ENCODE measurements at places on chromosomes 11 and 22.

DNA sequence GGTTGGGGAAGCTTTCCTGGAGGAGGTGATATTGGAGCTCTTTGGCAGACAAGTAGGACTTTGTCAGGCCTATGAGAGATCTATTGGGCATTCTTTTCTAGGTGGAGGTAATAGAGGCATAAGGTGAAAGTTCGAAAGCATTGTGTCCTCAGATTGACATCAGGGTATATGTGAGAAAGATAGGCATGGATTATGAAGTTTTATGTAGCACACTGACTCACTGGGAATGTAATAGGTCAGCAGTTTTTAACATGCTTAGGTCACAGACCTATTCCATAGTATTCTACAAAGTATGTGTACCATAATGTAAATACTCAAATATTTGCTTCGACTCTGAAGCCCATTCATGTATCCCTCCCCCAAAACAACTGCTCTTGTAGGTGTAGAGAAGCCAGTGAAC lies 11.8 kb downstream of the HIKESHI start:
- DNase-seq = no peak

- no peak for DNase-seq
Observed at GRCh38 chr11:125494974-125495725, 915 bp downstream of the FEZ1 start.

DNA sequence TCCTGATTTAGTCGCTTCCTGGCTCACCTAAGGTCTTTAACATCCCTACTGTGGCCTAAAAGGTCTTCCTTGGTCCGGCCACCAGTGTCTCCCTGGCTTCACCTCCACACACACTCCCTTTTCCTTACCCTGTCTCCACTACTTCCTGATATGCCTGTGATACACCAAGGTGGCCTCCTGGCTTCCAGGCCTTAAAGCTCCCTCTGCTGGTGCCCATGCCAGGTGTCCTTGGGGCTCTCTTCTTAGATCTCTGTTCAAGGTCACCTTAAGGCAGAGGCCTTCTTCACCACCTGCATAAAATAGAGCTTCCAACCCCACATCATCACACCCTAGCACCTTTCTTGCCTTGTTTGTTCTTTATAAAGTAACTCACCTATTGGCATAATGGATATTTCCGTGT lies 787.7 kb downstream of the NTM start:
- DNase-seq = no peak

DNA sequence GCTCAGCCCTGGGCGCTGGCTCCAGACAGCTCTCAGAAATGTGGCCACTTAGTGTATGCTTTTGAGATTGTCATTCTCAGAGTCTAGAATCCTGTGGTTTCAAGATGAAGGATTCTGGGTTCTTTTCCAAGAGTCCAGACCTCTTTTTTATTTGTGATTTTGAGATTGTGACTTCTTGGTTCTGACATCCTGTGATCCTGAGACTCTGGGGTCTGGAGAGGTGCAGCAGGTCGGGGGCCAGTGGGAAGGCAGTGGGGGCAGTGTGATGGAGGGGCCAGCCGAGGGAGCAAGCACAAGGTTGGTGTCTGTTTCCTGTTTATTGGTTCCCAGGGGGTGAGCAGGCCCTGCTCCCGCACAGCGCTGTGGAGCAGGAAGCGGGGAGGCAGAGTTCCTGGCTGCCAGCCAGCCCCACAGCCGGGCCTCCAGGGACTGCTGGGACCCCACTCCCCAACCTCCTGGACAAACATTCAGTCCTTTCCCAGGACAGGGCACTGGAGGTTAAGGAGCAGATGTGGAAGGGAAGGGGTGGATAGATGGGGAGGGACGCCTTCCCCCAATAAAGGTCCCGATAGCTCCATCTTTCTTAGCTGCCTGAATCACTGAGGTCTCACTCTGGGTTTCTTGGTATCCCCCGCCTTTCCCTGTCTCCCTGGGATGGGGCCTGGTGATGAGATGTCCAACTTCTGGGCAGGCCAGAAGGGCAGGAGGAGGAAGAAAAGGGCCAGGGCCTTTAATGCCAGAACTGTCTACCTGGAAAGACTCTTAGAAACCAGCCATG lies 13.7 kb downstream of the ARHGEF17 start:
- DNase-seq = no peak

- DNase-seq = no peak
Observed at GRCh38 chr11:110077346-110077745, 15.8 kb upstream of the ZC3H12C start.

- no peak for DNase-seq
Observed at GRCh38 chr22:30873661-30874060, 94.9 kb downstream of the MORC2 start.

DNA sequence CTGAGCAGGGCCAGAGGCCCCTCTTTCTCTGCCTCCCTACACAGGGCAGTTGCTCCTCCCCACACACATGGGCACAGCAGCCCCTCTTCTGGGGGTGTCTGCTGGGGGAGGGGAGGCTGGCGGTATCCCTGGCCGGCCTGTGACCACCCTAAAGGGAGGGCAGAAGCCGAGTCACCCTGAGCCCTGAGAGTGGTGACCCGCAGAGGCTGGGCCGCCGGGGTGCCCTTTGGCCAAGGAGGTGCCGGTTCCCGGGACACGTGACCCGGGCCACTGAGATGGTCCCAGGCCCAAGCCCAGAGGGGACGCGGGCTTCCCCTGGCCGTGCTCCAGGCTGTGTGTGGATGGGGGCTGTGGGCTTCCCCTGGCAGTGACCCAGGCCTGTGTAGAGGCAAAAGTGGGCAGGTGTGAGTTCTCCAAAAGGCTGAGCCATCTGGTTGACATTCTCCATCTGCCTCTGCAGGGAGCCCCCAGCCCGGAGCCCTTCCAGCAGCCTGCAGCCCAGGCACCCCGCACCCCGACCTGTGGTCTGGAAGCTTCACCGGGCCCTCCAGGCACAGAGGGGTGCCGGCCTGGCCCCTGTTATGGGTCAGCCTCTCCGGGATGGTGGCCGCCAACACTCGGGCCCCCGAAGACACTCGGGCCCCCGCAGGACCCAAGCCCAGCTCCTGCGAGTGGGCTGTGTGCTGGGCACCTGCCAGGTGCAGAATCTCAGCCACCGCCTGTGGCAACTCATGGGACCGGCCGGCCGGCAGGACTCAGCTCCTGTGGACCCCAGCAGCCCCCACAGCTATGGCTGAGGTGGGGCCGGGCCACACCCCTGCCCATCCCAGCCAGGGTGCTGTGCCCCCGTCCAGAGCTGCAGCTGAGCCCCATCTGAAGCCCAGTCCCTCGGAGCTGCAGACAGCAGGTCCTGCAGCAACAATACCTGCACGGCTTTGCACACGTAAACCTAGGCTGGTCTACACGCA lies 1.0 kb downstream of the ADM2 start:
- DNase-seq = no peak

GRCh38 chr22:33013531-33014162 lies 44.5 kb downstream of the SYN3 start:
- DNase-seq = no peak

DNA sequence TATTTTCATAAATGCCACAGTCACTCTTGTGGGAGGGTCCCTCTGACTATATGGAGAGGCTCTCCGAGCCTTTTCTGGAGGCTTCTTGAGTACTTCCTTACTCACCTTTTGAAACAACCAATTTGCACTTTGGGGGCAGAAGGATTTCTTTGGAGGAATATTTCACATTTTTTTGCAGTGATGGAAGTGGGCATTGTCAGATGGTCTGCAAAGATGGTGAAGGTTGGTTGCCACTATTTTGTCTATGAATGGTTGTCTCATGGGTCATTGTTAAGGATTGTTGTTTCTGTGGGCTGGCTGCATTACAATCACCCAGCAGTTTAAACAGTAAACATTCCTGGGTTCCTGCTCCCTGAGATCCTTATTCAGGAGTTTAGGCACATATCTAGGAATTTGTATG lies 388.2 kb downstream of the TMEM135 start:
- DNase-seq = no peak

DNA sequence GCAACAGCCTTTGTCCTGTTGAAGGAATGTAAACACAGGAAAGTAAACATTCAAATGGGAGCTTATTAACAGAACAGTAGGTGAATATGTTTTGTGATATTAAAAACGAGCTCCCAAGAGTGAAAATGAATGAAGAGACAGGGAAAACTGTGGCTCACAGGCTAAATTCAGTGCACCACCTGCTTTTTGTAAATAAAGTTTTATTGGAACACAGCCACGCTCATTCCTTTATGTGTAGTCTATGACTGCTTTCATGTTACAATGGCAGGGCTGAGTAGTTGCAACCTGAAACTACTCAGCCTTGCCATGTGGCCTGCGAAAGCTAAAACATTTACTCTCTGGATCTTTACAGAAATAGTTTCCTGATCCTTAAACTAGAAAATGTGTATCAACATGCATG lies 136.9 kb downstream of the MYO18B start:
- no peak for DNase-seq

- DNase-seq = no peak
Observed at GRCh38 chr11:115724666-115725065, 220.5 kb upstream of the CADM1 start.

DNA sequence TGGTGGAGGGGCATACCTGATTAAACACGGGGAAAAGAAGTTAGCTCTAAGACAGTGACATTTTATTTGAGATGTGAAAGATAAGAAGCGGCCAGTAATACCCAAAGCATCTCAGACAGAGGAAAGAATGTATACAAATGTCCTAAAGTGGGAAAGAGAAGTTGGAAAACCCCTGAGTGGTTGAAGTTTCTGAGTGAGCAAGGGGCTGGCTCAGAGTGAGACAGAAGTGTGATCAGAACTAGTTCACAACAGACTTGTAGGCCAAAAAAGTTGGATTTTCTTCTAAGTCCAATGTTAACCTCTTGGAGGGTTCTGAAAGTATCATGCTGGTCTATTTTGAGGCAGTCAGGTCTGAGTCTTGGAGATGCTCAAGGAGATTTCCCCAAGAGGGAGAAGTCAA lies 608.7 kb downstream of the SOX6 start:
- no peak for DNase-seq

GRCh38 chr11:120722524-120722923 lies 211.0 kb downstream of the GRIK4 start:
- DNase-seq = no peak

GRCh38 chr11:114194702-114195101 lies 101.5 kb upstream of the NNMT start:
- no peak for DNase-seq

GRCh38 chr11:131689049-131689925 lies 318.9 kb downstream of the NTM start:
- DNase-seq = no peak

DNA sequence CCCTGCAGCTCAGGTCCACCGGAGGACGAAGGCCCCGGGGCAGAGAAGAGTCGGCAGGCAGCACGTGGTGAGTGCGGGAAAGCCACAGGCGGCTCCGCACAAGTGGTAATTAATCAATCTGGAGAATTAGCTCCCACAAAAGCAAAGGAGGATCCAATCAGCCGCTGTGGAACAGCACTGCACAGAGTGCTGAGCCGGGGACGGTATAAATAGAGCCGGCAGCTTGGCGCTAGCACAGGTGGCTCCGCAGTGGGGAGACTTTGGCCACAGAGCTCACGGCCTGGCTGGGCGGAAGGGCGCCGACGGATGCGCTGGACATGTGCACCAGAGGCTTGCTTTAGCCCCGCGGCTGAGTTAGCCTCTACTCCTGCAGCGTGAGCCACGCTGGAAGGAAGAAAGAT lies 48.9 kb downstream of the IGSF9B start:
- no peak for DNase-seq

- no peak for DNase-seq
Observed at GRCh38 chr11:61958590-61958989, 8.4 kb downstream of the BEST1 start.

GRCh38 chr22:37388538-37388937 lies 38.7 kb downstream of the ELFN2 start:
- no peak for DNase-seq

- no peak for DNase-seq
Observed at GRCh38 chr11:65865550-65866172, 5.4 kb downstream of the MUS81 start.

- DNase-seq = no peak
Observed at GRCh38 chr22:24516301-24516737, 21.2 kb downstream of the UPB1 start.
